ENCODE measurements at places on chromosomes 5 and 9.

DNA sequence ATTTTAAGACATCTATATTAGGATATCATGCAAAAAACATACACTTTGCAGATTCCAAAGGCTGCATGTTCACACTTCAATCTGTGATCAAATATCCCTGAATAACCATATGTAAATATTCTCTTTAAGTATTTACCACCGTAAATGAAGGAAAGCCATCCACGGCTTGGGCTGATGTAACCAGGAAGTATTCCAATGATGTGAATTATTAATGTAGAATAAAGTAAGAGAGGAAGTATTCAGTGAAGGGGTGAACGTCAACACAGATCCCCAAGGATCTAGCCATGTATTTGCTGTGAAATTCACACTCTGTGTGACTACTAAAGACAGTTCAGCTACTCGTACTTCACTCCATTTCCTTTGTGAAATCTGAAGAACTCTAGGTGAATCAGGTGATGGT is 75.2 kb downstream of the CDH6 start:
- no peak for DNase-seq

DNA sequence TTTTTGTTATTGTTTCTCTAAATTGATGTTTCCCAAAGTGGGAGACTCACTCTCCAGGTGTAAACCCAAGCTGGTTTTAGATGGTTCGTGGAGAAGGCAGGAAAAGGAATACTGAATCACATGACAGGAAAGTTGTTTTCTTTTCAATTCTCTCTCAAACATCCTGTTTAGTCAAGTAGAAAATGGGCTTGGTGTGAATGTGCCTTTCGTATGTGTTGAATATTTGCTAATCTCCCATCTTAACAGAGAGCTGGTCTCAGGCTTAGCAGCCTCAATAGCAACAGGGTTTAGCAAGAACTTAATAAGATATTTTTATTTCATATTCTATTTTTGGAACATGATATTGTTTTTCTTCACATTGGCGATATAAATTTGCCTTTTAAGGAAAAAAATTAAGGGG is 119.7 kb downstream of the INSYN2B start:
- DNase-seq: no peak

DNA sequence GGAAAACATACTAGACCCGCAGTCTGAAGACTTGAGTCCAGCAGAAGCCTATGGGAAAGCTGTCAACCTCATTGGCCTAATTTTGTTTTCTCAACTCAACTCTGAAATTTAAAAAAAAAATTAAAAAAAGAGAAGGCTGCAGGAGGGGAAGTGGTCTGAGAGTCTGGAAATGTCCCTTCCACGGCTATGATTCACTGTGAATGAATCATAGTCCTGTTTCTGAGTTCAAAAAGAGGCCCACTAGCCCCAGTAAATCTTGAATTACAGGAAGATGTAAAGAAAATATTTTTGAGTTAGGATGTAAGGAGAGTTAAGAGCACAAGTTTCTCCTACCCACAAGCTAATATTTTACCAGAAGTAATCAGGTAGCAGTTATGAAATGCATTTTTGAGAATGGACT is 565.5 kb upstream of the DMAC1 start:
- no peak for DNase-seq

DNA sequence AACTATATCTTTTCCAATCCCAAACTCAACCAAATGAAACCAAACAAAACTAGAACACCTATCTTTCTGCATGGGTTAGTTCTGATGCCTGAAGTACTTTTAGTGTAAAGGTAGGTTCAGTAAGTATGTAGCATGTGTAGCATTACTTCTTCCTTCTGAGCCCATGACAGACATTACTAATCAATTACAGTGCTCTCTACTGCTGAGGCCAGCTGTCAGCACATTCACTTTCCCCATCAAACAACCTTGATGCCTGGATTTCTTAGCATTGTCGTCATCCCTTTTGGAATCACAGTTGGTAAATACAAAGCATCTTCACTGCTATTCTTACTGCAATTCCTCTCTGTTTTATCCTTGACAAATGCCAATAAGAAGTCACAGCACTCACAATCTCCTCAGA is 103.2 kb downstream of the PTTG1 start:
- DNase-seq: no peak

DNA sequence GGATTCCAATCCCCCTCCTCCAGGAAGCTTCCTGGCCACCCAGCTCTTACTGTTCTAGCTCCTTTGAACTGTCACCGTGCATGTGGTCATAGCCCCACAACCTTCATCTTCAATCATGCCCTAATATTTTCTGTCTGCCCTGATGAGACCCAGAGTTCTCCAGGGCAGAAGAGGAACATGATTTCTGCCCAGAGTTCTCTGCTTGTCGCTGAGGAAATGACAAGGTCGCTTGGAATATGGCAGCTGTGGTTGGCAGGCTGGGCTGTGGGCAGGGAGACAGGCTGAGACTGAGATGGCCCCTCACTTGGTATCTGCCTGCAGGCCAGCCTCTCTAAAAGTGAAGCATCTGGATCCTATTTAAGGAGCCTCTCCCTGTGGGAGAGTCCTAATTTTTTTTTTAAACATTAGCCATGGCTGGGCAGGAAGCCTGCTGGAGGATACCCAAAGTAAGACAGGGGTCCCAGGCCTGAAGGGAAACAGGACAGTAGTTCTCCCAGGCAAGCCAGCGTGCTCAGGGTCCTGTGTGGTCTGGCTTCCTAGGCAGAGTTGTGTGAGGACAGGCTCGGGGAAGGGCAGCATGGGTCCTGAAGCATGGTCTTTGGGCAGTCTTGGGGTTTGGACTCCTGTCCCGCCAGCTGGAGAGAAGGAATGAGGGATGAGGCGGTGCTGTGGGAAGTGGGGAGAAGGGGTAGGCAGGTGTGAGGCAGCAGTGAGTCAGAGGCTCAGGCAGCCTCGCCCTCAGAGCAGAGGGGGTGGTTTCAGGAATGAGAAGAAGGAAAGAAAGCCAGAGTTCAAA is 242.1 kb downstream of the FSTL4 start:
- DNase-seq: no peak

DNA sequence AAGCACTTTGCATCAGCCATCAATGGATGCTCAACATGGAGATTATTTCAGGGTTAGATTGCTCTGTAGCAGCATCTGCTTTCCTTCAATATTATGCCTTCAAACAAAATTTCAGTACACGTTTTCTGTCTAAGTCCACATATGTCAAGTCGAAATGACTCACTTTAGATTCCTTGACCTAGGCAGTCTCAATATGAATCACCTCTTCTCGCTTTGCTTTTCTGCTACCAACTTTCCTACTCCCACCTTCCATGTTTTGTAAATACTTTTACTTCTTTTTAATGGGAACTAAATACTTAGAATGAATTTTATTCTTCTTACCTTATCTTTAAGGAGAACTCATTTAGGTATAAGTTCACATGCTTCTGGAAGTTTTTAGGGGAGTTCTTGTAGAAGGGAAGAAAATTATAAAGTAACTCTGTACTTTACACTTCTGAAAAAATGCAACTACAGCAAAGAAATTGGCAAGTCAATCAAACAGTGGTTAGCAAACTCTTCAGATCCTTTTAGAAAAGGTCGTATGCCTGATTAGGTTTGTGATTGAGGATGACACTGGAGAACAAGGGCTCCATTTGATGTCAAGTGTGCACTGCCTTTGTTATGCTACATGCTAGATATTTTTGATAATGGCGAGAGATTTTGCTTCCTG is 478.5 kb upstream of the SMARCA2 start:
- DNase-seq: no peak

DNA sequence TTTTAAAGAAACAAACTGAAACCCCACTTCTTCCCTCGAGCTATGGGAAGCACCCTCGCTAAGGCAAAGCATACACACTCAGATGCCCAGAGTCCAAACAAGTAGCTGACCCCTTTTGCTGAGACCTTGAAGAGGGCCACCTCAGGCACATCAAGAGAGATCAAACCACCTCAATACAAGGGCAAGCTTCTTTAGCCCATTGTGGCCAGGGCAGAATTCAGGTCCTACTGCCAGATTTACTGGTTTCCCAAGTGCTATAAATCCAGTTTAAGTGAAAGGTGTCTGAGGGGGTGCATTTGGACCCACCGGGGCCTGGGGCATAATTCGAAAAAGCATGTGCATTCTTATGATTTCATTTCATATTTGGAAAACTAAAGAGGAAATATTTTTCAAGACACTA is 40.4 kb downstream of the NEURL1B start:
- no peak for DNase-seq

DNA sequence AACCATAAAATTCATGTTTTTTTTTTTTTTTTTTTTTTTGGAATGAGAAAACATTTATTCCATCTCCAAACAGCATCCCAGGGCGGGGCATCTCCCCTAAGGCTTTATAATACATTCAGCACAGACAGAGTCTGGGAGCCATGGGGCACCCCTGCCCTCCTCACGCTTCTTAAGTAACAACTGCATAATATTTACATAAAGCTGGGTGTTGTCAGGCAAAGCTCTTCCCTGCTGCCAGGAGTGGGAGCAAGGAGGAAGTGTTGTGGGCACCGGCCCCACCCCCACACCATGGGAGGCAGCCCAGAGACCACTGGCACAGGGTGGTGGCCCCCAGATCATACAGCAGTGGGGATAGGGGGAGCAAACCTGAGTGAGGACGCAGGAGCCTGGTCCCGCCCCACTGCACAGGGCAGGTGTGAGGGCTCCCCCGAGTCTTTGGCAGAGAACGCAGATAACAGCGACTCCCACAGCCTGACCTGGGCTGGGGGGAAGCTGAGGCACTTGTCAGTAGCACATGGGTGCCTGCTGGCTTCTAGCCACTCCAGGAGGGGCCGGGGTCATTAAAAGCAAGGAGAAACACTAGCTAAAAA is 86.1 kb upstream of the CEP78 start:
- no peak for DNase-seq

DNA sequence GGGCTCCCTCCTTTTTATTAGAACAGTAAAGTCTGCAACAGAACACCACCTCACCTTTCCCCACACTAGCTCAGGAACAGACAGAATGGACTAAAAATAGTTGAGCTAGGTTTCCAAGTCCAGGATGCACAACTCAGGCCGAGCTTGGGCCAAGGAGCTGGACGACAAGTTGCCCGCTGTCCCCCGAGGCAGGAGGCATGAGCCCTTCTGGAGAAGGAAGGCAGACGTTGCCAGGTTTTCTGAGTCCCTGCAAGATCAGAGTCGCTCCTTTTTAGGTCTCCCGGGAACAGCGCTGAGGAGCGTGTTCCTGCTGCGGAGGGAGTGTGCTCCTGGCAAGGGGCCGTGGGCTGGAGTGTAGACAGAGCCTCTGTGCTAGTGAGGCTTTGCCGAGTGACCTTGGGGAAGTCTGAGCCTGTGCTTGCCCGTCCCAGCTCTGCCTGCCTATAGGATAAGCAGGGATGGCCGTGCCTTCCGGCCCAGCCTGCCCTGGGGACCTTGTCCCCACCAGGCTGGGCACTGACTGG is 121.6 kb downstream of the WNK2 start:
- DNase-seq: no peak

GRCh38 chr5:94777056-94777880 is 158.8 kb downstream of the SLF1 start:
- DNase-seq: no peak

GRCh38 chr5:167743695-167744464 is 547.6 kb upstream of the WWC1 start:
- DNase-seq: no peak

DNA sequence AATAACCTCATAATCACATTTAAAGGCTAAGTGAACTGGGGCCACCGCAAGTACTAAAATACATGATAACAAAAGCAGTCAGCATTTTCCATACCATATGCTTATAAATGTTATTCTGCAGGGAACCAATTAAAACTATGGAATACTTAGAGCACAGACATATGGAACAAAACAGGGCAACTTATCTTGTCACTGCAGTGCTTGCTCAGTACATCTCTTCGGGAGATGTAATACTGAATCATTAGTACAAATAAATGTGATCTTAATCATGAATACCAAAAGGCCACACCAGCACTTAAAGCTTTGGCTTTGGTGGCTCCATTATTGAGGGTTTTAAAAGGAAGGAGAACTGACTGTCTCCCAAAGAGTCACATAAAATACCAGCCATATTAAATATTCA is 32.1 kb downstream of the PRUNE2 start:
- DNase-seq: no peak

GRCh38 chr9:114694146-114694545 is 12.2 kb upstream of the TEX48 start:
- no peak for DNase-seq

DNA sequence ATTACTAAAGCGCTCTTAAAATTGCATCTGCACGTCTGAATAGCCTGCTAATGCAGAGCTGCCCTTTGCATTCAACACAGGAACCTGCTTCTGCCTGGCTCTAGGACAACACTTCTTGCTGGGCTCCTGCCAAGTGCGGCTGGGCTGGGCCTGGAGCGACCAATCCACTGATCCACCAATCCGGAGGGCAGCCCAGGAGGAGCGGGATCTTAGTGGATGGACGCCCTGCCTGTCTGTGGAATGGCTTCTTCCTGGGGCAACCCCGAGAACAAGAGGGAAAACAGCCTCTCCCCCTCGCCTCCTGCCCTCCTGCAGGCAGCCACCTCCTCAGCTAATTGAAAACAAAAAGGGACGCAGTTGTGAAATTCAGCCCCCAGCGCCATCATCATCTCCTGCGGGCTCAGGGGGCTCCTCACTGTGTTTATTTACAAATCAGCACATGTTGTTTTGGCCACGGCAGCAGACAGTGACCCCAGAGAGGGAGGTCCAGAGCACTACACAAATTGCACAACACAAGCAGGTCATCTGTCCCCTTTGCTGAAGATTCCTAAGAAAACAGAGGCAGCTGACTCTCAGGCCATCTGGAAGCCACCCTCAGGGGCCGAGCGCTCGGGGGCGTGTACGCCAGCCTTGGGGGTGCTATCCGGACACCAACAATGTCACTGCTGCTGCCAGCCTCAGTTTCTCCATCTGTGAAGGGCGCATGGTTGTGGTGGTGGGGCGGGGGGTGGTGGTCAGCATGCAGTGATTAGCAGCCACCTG is 57.3 kb downstream of the GADD45G start:
- DNase-seq: peak; percentile 95

DNA sequence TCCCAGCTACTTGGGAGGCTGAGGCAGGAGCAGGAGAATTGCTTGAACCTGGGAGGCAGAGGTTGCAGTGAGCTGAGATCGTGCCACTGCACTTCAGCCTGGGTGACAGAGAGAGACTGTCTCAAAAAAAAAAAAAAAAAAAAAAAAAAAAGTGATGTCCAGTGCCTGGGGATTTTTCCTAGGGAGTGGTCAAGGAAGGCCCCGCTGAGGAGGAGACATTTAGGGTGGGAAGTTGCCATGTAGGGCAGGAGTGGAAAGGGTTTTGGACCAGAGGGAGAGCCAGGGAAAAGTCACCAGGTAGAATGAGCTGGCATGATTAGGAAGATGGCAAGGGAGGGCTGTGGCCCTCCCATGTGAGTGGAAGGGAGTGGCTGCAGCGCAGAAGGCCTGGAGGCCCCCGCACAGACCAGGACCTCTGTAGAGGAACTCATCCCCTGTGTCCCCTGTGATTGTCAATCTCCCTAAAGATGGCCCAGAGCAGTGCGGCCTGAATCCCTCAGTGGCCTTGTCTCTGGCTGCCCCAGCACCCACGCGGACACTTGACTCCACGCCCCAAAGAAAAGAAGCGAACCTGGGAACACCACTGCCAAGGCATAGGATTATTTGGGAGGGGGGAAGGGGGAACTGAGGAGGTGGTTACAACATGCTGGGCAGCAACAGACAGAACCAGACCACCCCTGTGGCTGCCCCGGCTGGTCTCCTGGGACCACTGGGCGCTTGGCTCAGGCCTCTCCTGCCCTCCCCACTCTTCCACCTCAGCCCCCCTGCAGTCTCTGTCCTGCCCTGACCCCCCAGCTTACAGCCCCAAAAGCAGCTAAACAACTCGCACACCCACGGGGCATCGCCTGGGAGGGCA is 2.6 kb upstream of the SQSTM1 start:
- DNase-seq: no peak
